HuH-7 (cell line): ENCODE measurements at places on chromosomes 12 and 14.

DNA sequence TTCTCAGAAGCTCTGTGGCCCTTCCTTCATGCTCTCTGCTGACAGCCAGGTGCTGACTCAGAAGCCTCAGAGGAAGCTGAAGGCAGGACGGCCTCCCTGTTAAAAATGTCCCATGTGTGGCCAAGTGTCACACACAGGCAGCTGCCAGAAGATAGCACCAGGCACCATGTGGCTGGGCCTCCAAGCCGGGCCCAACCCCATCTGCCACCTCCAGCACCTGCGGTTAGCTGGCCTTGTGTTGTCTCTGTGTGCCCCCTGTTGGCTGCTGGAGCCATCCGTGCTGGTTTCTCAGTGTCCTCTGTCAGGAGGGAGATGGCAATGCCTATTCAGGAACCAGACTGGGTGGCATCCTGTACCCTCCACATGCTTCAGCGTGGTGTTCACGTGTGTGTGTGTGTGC, 63.2 kb downstream of the TSPAN11 start:
- peak; percentile 63 for DNase-seq

DNA sequence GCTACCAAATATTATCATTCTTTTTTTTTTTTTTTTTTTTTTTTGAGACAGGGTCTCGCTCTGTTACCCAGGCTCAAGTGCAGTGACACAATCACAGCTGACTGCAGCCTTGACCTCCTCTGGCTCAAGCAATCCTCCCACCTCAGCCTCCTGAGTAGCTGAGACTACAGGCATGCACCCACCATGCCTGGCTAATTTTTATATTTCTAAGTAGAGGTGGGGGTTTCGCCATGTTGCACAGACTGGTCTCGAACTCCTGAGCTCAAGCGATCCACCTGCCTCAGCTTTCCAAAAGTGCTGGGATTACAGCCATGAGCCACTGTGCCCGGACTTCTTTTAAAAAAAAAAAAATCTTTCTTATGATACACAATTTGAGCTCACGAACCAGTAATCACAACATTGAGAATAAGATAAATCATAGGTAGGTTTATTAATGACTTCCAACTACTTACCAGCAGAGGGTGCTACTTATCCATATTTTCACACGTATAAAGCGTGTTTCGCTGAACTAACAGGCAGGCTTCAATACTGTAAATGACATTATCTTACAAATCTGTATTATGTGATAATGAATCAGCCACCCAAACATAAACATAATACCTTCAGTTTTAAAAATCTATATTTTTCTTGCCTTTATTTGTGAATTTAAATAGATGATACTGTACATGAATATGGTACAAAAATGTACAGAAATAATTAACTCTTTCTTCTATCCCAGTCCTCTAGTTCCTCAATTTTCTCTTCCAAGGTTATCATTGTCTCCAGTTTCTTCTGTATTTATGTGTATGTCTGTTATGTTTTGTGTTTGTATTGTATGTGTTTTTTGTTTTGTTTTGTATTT, 42.5 kb upstream of the BCAT1 start:
- peak; percentile 66 for DNase-seq

DNA sequence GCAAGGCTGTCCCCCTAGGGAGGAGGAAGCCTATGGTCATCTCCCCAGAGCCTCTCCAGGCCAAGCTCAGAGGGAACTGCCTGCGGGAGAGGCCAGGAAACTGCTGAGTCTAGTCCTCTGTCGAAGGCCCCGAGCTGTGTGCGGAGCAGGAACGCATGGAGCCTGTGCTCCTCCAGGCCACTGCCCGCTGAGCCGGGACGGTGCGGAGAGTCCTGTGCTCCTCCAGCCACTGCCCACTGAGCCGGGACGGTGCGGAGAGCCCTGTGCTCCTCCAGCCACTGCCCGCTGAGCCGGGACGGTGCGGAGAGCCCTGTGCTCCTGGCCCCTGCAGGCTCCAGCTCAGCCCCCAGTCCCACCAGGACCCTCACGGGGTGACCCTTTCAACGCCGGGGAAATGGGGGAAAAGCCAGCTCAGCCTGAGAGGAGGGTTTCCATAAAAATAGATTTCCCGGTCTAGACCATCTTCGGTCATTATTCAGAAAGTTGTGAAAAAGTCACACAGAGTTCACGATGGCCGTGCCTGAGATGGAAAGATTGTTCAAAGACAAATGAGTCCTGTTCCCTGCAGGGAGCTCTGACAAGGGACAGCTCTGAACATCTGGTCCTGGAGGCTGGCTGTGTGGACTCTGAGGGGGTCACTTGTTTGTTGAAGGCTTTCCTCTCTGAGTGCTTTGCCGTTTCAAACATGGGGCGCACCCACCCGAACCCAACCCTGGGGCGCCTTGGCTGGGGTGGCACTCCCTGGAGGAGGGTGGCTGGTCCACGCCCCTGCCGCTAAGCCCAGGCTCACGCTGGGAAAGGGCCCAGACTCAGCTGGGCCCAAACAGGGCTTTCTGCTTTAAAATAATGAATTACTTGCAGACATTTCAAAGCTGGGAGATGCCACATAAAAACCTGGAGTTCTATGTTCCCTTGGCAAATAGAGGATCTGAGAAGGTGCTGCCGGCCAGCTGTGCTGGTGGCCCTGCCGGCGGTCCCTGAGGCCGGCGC, 85.5 kb downstream of the ADGRD1 start:
- DNase-seq: no peak

DNA sequence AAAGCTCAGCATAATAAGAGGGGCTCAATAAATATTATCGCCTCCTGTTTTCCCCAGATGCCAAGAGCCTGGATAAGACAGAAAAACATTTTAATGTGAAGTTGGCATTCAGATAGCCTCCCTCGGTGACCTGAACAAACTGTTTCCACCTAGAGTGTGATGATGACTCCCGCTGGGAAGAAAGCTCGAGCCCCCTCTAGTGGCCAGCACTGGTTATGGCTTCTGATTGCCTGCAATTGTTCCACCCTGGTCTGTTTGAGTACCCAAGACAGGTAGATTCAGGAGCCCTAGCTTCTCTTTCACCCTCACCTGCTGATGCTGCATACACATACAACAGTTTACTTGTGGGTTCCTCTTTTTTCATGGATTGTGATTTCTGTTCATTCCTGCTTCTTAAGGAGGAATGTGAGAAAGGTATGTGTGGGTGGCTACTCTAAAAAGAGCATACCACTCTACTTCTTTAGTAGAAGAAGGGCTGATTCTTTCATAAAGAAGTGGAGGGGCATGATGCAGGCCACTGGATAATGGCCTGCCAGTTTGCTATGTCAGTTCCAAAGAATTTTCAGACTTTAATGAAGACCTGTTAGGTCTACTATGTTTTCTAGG, 6.4 kb downstream of the ERG28 start:
- DNase-seq: peak; percentile 64

DNA sequence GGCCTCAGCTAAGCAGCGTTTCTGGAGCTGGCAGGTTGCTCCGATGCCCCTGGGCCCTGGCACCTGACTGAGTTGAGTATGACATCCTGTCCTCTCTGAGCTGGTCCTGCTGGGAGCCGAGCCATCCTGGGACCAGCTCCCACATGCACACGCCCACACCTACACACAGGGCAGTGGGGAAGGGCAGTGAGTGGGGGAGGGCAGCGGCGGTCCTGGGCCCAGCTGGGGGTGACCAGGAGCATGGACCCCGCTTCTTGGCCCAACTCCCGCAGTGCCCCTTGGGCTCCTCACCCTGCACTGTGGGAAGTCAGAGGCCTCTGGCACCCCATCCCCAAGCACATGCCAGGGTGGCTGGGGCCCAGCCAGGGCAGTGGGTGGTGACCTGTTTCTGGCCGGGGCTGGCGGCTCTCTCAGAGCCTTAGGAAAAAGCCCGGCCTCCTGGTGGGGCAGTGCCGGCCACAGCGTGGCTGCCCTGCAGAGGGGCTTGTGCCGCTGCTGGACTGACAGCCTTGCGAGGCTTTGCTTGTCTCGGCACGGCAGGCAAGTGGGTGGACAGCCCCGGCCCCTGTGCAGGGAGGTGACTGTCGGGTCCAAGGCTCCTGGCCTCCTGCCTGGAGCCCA, 5.9 kb upstream of the CRIP2 start:
- no peak for DNase-seq

DNA sequence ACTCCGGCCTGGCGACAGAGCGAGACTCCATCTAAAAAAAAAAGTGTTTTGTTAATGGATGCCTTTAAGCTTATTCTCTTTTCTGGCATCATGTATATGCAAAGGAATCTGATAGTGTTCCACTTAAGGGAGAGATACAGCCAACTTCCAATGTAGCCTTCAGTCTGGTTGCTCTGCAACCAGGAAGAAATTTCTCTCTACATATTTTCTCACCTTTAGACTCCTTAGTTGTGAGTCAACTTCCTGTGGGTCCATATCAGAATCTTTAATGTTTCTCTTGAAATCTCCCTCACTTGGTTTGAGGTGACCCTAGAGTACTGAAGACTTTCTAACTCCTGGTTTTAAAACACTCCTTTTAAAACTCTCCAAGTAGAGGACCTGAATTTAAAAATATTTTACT, 340.4 kb downstream of the SLC6A15 start:
- no peak for DNase-seq

GRCh38 chr12:25054076-25054782, 105.3 kb upstream of the BCAT1 start:
- no peak for DNase-seq

- DNase-seq: no peak
Observed at GRCh38 chr12:122819209-122819785, 16.0 kb upstream of the HIP1R start.

- DNase-seq: no peak
Observed at GRCh38 chr14:52740751-52741150, 10.8 kb downstream of the STYX start.

- DNase-seq: no peak
Observed at GRCh38 chr12:124152731-124153130, 142.2 kb upstream of the RFLNA start.

GRCh38 chr12:124125203-124125871, 152.3 kb downstream of the ZNF664 start:
- no peak for DNase-seq

- DNase-seq: no peak
Observed at GRCh38 chr12:89129167-89129870, 223.0 kb downstream of the DUSP6 start.

DNA sequence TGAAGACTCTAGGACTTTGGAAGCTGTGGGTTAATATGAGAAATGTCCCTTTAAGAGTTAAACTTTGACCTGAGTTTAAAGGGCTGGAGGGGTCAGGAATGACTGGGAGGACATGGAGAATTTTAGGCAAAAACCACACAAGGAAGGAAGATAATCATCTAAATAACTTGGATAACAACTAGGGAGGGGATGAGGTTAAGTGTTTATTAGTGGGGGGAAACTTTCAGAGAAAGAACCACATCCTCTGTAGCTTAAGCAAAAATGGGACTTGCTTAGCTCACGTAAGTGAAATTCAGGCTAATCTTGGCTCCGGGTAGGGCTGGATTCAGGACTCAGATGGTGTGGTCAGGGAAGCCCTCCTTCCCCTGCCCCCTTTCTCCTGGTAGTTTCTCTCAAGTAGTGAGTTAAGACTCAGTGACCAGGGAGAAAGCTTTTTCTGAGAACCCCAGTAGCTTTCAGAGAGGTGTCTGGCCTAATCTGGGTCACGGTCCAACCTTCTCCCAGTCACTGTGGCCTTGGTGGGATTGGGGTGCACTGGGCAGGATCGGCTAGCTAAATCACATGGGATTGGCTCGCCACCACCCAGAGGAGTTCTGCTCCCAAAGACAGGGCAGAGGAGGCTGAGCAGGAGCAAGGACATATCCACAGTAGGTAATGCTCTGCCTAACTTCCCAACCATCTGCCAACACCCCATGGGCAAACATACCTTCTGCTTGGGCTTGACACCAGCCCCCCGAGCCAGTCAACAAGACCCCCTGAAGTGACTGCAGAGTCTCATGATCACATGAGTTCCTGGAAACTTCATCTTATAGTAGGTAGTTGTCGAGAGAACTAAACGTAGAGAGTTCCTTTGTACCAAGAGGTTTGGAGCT, 52.8 kb downstream of the ARF6 start:
- DNase-seq: no peak

DNA sequence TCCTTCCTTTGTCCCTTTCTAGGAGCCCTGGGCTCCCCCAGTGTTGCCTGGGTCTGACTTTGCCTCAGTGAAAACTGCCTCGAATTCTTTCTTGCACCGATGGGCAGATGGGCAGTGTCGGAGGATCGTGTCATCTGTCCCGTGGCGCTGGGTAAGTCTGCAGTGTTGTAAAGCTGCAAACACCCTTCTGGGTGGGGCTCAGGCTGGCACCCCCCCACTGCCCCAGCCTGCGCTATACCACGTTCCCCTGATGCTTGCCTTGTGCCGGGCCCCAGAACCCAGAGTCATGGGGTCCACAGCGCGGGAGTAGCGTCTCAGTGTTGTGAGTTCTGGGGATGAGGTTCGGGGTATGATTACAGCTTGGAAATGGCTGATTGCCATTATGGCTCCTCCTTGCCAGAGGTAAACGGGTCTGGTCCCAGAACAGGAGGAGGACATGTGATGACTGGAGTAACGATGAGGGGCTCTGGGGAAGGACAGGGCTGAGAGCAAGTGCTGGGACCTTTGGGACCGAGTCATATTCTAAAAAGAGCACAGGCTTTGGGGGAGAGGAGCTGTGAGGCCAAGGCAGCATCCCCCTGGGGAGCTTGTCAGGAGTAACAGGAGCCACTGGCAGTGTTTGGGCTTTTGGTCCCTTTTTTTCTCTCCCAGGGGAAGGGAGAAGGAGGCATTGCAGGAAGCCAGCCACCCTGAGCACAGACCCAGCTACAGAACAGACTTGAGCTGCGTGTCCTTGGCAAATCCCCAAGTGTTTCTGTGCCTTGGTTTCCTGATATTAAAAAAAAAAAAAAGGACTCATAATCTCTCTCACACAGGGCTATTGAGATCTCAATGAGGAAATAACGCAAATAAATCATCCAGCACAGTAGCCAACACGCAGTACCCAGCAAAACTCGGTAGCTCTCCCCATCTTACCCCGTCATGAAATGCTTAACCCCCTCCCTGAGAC, 4.3 kb downstream of the RTL1 start:
- no peak for DNase-seq

- peak; percentile 100 for DNase-seq
Observed at GRCh38 chr12:53938326-53939140, at the start of gene HOXC13. HOXC13 (plus strand) TSS chr12:53938831; CDS start chr12:53938907, 76 bp downstream.

DNA sequence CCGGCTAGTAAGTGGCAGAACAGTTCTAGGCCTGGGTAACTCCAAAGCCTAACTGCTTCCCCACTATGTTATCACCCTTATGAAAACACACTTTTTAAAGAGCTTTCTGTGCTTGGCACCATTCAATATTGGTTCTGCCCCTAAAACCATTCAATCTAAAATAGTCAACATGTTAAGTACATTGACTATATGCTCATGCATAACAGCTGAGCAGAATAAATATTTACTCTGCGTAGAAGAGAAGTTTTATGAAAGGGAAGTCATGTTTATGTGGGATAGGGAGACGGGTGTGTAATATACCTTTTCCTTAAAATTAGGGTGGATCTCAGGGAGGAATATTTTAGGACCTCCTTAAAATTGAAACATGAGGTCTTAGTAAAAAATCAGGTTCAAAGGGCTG, 80.5 kb downstream of the SAMD4A start:
- no peak for DNase-seq

- DNase-seq: no peak
Observed at GRCh38 chr12:108505129-108505528, 9.9 kb upstream of the FICD start.
